ENCODE measurements at places on chromosomes 4 and X.
A peak's percentile ranks its signal among the peaks of the same experiment; 100 is the strongest.

- DNase-seq, result no peak
These were observed 10.0 kb downstream of the AWAT2 start for GRCh38 chrX:70039758-70040157.

- no peak for DNase-seq
These were observed 564 bp downstream of the FAM149A start for GRCh38 chr4:186104890-186105646.

- no peak for DNase-seq
These were observed 7.3 kb downstream of the SLC25A5 start for GRCh38 chrX:119475389-119476101.

DNA sequence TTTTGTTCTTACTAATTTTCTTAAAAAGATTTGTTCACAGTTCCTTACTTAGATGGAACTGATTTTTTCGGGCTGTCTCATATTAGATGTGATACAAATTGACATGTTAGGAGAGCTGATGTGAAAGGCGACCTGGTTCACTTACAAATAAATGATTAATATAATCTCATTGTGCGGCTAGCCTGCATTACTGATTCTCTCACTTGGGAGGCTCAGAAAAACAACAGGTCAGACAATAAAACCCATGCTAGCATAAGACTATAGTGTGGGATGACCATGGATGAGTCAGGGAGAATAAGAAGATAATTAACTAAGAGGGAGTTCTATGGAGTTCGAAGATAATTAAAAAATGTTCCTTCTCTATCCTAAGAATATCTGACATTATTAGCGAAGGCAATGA is 40.8 kb downstream of the RTL9 start:
- DNase-seq, result no peak

- no peak for DNase-seq
These were observed 42.4 kb downstream of the RAI2 start for GRCh38 chrX:17818726-17819125.

DNA sequence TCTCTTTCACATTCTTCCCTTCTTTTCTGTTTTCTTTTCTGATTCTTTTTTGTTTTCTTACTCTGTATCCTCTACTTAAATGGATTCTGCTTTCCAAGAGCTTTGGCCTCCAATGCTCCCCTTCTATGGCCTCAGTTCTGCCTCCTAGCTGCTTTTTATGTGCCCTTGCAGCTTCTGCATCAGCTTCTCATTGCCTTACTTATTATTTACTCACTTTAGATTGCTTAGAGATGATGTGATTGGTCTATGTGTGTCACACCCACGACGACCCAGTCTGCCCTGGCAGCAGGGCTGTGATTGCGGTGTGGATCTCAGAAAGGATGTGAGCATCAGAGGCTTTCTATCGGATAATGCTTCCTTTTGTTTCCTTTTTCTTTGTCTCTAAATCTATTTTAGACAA is 71.8 kb upstream of the SMARCA5 start:
- no peak for DNase-seq

GRCh38 chr4:138686106-138686835 is 329.3 kb upstream of the NOCT start:
- no peak for DNase-seq

DNA sequence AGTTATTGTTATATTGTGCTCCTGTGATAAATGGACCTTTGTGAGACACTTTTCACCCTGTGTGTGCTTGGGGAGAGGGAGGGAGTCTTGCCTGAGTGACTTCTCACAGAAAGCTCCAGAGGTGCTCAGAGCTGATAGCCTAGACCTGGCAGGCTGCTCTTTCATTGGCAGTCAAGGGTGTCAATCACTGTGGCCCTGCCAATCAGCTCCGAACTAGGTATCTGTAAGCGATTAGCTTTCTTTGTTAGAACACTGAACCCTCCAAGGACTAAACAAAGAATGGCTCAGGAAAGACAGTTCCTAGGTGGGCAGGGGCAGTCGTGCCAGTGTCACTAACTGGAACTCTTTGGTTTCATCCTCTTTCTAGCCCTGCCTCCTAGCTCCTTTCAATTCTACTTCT is 2.7 kb upstream of the NALF2 start:
- DNase-seq, result no peak

GRCh38 chr4:185369731-185370130 is 26.0 kb downstream of the LRP2BP start:
- DNase-seq, result no peak

- DNase-seq, result no peak
These were observed 113.1 kb downstream of the ENPP6 start for GRCh38 chr4:184104419-184105101.

DNA sequence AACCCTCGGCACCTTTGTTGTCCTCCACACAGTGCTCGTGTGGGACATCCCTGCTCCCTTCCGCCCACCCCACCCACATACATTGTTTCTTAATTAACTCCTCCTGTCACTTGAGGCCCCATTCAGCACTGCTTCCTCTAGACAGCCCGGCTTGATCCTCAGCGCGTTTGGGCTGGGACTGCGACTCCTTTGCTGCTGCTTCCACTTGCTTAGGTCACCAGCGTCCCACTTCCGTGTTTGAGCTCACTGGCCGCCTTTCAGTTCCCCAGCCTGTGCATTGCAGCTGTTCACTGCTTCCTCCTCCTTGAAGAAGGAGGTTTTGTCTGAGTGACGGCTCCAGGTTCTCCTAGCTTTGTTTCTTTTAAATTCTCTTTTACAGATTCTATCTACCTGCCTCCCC is 16.1 kb downstream of the RNF4 start:
- peak; percentile 71 for DNase-seq

DNA sequence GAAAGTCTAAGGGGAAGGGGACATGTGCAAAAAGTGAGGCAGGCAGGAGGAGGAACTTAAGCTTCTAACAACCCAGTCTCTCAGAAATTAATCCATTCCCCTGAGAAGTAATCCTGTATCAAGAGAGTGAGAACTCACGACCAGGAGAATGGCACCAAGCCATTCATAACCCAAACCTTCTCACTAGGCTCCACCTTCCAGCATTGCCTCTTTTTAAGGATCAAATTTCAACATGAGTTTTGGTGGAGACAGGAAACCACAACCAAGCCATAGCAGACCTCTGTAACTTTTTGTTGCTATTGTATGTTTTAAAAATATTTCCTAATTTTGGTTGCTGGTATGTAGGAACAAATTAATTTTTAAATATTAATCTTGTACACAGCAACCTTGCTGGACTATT is 32.8 kb downstream of the PASD1 start:
- DNase-seq, result no peak

- DNase-seq, result no peak
These were observed 58.5 kb downstream of the PGRMC2 start for GRCh38 chr4:128228845-128229795.

DNA sequence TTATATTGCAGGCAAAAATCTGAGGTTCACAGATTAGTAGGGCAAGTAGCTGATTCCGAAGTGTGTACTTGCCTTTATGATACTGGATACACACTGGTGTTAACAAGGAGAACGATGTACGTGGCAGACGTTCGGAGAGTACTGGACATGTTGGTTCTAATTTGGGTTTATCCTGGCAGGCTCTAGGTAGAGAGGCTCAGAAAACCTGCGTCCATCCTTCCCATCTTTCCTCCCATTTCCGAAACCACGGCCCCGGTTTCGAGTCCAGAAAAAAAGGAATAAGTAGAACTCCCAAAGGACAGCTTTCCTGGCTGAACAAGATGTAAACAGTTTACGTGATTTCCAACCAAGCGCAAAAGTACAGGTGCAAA is 351 bp upstream of the SLC30A9 start:
- no peak for DNase-seq

DNA sequence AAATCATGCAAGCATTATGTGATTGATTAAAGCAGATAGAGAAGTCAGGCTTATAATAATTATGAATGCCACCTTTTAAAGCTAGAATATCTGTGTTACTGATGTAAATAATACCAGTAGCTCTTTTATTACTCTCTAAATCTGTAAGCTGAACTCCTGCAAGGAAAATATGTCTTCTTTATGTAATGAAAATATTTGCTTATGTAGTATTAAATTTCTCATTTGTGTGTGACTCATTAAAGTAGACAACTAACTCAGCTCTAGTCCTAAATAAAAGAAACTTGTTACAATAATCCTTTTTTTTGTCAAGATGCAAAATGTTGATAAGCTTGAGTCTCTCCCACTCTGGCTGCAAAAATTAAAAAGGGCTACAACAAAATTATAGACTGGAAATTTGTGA is 137.7 kb upstream of the FAT1 start:
- DNase-seq, result no peak

GRCh38 chr4:158671665-158671914 is at the start of gene C4orf46:
TSS of gene C4orf46 (minus strand) at chr4:158671887. CDS start at chr4:158671801, 86 bp downstream.
- DNase-seq, result no peak

DNA sequence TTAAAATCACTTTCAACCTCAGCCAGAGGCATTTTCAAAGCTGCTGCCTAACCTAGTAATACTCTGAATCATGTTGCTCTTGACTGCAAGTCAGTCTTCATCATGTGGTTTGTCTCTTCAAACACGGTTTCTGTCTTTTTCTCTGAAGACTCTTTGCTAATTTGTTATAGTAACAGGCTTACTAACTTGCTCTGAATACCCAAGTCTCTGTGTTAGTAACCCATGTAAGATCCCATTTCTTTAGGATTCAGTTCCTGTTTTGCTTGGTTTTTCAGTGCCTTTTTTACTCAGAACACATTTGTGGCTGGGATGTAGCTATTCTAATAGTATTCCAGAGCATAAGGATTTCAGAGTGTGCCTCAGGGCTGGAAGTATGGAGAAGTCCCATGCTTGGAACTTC is 1450.6 kb upstream of the IGFBP7 start:
- no peak for DNase-seq

GRCh38 chrX:110081740-110082139 is 78.8 kb downstream of the TMEM164 start:
- no peak for DNase-seq

GRCh38 chr4:24405926-24406325 is 178.4 kb downstream of the DHX15 start:
- no peak for DNase-seq

GRCh38 chr4:126969360-126970235 is 663.2 kb upstream of the INTU start:
- no peak for DNase-seq

- DNase-seq, result no peak
These were observed 58.6 kb upstream of the USP9X start for GRCh38 chrX:41026702-41027078.

GRCh38 chrX:73849073-73849472 is 286.1 kb downstream of the CHIC1 start:
- no peak for DNase-seq

DNA sequence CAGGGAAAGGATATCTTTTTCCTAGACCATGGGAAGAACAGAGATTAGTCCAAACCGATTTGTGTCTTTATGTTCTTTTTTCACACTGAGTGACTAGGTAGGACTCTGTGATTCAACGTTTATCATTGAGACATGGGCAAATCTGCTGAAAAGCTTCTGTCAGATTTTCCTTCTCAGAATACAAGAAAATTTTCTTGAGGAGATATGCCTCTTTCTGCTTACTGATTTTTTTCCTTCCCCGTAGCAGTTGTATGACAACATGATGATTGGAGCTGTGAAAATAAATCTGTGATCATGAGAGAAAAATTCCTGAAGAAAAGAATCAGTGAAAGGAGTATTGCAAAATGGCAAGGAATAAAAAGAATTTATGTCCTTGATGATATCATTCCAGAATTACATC is 130.6 kb upstream of the FAT4 start:
- DNase-seq, result no peak

DNA sequence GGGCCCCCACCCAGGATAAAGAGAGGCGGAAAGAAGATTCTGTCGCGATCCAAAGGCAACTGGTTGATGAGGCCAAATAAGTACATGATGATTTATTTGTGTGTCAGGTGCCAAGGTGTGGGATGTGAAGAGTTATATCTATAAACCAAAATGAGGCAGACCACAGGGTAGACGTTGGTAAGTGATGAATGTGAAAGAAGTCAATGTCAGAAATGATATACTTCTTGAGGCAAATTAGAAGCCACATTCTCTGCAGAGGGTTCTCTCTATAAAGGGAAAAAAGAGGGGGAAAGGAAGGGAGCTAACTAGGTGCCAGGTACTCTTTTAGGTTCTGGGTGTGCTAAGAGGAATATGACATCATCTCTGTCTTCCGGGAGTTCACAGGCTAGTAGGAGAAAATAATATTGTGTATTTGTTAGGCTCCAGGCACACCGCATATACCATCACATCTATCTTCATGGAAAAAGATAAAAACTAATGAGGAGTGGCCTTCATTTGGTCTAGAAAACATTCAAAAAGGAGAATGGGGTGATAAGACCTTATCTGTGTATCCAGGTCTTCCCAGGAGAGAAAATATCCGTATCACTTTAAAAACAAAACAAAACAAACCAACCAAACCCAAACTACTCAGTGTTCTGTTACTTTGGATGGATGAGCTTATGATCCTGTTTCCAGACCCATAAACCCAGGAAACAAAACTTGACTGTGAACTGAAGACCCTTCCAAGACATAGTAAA is 4.8 kb upstream of the SH2D1A start:
- DNase-seq, result no peak

GRCh38 chr4:144591401-144591800 is 54.6 kb upstream of the HHIP start:
- no peak for DNase-seq

GRCh38 chr4:139528377-139529005 is 27.5 kb downstream of the SETD7 start:
- DNase-seq, result peak; percentile 19

GRCh38 chrX:54695231-54695630 is 102.8 kb downstream of the ITIH6 start:
- DNase-seq, result no peak

DNA sequence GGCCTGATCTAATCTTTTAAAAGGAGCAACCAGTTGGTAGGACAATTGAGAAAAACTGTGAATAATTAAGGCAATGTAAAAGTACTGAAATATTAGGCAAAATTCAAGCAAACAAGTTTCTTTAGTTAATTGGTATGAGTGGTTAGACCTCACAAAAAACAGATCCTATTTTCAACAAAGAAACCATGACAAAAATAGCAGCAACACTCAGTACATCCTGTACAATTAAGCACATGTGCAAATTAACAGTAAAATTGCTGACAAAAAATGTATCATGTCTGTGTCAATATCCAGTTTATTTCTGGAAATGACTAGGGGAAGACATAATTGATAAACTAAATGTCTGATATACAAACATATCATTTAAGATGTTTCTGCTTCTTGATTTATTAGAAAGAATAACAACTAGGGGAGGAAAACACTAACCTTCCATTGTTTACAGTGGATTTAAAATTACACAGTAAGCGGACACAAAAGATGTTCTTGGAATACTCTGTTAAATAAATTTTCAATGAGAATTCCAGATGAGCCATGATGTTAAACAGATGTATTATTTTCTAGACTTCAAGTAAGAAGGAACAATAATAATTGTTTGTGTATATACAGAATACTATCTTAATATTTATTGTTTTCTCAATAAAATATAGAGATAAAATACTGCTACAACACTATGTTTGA is 638.9 kb downstream of the SPRY1 start:
- no peak for DNase-seq

GRCh38 chr4:24885342-24885741 is 27.5 kb downstream of the CCDC149 start:
- DNase-seq, result no peak

DNA sequence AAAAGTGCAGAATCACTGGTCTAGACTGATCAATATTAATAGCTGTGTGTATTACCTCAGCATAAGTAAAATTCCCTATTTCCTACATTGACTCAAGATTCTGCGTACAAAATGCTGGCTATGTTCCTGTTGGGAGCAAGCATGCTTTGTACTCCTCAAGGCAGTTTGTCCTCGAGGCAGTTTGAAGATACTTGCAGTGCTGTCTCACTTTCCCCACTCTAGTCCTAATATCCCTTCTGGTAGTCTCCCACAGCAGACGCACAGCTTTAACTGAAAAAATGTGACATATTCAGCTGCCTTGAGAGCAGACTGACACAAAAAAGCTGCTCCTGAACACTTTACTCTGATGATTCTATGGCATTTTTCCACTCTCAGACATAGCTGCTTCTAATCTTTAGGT is 12.9 kb upstream of the MAGEA10 start:
- no peak for DNase-seq
